ENCODE measurements at places on chromosomes 6 and 20. TPM values are rescaled to one million over a fixed set of nuclear protein-coding genes. Genes with fewer than 3 reads are reported as not detected.

The SNAP91 gene
- 0.33 TPM for total RNA-seq

The DLL1 gene
- 3.2 TPM for total RNA-seq

The SLC22A16 gene
- not detected for total RNA-seq

The GATA5 gene
- total RNA-seq, result not detected

The CNR1 gene
- total RNA-seq, result 1.3 TPM

Data from vein endothelial cell (primary cell).